ENCODE measurements at places on chromosomes 7 and 10. TPM values are rescaled to one million over a fixed set of nuclear protein-coding genes. Genes with fewer than 3 reads are reported as not detected.
A peak's percentile ranks its signal among the peaks of the same experiment; 100 is the strongest.

DNA sequence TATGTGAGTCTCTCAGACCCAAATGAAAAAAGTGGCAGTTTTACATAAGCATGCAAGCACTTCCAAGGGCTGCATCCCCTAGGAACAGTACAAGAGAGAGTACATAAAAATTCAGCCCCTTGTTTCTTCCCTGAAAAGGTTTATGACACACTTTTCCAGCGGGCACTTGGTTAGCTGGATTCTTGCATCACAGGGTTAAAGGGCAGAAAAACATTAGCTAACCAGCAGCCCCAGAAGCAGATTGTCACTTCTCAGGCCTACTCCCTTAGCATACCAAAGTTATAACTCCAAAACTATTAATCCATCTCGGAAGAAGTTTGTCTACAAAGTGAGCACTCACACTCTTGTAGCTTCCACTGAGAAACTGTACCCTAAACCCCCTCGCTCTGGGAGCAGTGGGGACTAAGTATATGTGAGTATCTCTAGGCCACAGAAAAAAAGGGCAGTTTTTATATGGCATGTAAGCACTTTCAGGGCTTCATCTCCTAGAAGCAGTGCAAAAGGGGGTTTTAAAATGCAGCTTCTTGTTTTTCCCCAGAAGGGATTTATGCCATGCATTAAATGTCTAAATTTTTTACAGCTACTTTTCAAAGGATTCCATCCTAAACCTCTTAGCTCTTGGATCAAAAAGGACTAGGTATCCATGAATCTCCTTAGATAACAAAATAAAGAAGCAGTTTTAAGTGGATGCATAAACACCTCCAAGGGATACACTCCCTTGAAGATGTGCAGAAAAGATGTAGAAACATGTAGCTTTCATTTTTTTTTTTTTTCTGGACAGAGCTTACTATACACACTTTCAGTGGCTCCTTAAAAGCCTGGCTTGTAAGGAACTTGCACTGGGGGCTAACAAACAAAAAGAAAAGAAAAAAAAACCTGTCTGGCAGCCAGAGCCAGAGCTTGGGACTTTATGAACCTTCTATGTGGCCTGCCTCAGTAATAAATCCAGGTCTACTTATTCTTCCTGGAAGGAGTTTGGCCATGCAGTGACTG, 956.7 kb downstream of the CCSER2 start:
- H3K27me3 ChIP-seq: no peaks in the 10 kb centered on the region
- no peak overlapping the region for H3K27ac ChIP-seq
- H3K36me3 ChIP-seq: no peaks in the 10 kb centered on the region
- no peak overlapping the region for H3K4me3 ChIP-seq
- no peak for DNase-seq
- no peaks in the 10 kb centered on the region for H3K4me1 ChIP-seq

DNA sequence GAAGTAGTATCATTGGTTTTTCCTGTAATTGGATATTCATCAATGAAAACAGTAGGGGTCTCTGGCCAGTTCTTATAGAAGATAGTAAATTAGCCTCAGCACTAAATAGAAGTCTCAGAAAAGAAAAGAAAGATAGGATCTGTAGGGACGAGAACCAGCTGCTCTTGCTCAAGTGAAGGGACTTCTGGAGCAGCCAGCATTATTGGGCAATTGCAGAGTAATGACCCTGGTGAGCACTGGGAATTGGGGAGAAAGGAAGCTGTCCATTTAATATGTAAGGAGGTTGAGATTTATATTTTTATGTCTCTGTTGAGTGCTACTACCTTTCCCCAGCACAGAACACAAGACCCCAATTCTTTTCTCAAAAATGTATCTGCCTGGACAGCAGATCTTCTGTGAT, 61.2 kb upstream of the WNT16 start:
- H3K27ac ChIP-seq: no peak overlapping the region
- no peaks in the 10 kb centered on the region for H3K27me3 ChIP-seq
- H3K4me3 ChIP-seq: no peak overlapping the region

GRM3 gene
- total RNA-seq: not detected

GRCh38 chr7:141209454-141209853, 135.6 kb downstream of the TMEM178B start:
- H3K27me3 ChIP-seq: no peaks in the 10 kb centered on the region
- no peak overlapping the region for H3K4me3 ChIP-seq
- DNase-seq: no peak
- H3K27ac ChIP-seq: no peak overlapping the region

DNA sequence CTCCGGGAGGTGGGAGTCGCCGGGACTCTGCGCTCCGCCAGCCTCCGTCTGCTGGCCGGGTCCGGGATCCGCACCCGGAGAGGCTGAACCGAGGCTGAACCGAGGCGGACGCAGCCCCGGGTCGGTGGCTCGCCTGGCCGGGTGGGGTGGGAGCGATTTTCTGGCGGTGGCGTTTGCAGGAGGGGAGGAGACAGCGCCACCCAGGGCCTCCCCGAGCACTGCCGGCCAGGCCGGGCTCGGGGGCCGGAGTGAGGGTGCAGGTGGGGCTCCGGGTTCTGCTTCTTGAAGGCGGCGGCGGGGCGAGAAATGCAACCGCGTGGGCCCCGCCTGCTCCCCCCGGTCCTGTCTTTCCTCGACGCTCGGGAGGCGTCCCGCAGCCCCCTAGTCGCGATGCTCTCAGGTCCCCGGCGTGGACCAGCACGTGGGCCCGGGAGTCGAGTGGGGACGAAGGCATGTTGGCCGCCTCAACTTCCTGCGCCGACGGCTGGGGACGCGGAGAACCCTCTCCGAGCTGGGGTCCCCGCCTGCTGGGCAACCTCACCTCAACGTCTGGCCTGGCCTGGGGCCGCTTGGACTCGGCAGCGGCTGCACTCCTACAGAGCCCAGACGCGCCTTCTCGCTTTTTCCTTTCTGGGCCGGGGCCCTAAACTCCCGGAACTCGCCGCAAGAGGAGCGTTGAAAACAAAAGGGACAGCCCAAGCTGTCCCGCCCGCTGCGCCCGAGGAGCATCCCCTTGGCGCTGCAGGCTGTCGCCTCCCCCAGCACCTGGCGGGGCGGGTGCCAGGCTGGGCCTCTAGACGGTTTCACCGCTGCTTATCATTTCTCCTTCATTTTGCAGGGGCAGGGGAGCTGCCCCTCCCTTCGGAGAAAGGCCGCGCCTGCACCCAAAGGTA, 25.2 kb upstream of the VAX1 start:
- peaks cover 33% of the 10 kb centered on the region for H3K4me1 ChIP-seq
- H3K27me3 ChIP-seq: peaks cover 60% of the 10 kb centered on the region
- H3K27ac ChIP-seq: no peak overlapping the region
- H3K4me3 ChIP-seq: no peak overlapping the region

HOXA5 gene
- total RNA-seq: not detected

EPO gene
- total RNA-seq: not detected

GRCh38 chr7:36217961-36218284, 64.9 kb downstream of the EEPD1 start:
- DNase-seq: no peak
- H3K4me1 ChIP-seq: no peaks in the 10 kb centered on the region
- no peak overlapping the region for H3K4me3 ChIP-seq
- H3K27ac ChIP-seq: no peak overlapping the region

GRCh38 chr7:7742223-7742622, 23.8 kb upstream of the RPA3 start:
- H3K36me3 ChIP-seq: no peaks in the 10 kb centered on the region
- no peak for DNase-seq
- no peak overlapping the region for H3K27ac ChIP-seq
- H3K4me1 ChIP-seq: no peaks in the 10 kb centered on the region
- H3K27me3 ChIP-seq: no peaks in the 10 kb centered on the region

SLC18A2 gene
- total RNA-seq: 0.38 TPM

- H3K4me1 ChIP-seq: no peaks in the 10 kb centered on the region
- H3K27me3 ChIP-seq: no peaks in the 10 kb centered on the region
- no peaks in the 10 kb centered on the region for H3K36me3 ChIP-seq
- no peak overlapping the region for H3K27ac ChIP-seq
Measured at GRCh38 chr10:21160116-21160515, 263.0 kb upstream of the NEBL start.

DNA sequence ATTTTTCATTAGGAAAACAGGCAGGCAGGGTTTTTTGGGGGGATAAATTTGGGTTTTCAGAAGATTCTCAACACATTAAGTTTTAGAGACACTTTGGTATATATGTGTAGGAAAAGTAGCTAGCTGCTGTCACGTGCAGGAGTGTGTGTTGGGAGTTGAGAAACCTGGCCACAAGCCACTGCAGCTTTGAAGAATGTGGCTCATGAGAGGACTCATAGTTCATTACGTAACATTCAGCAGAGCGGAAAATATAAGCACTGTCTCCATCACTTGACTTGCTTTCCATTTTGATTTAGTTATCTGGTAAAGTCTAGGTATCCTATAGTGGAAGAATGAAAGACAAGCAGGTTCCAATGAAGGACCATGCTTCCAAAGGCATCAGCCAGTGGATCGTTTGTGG, 31.2 kb downstream of the SMNDC1 start:
- peaks cover 47% of the 10 kb centered on the region for H3K4me1 ChIP-seq
- DNase-seq: peak; percentile 43
- H3K4me3 ChIP-seq: no peak overlapping the region
- no peaks in the 10 kb centered on the region for H3K27me3 ChIP-seq
- no peaks in the 10 kb centered on the region for H3K36me3 ChIP-seq

- peaks cover 5% of the 10 kb centered on the region for H3K27me3 ChIP-seq
- H3K4me3 ChIP-seq: no peak overlapping the region
- no peak overlapping the region for H3K27ac ChIP-seq
- no peaks in the 10 kb centered on the region for H3K4me1 ChIP-seq
- H3K36me3 ChIP-seq: no peaks in the 10 kb centered on the region
- DNase-seq: no peak
Measured at GRCh38 chr7:50562136-50562535, 3.1 kb downstream of the DDC start.

GRCh38 chr7:82945056-82945455, 217.6 kb downstream of the PCLO start:
- no peaks in the 10 kb centered on the region for H3K36me3 ChIP-seq
- H3K4me3 ChIP-seq: no peak overlapping the region
- no peaks in the 10 kb centered on the region for H3K27me3 ChIP-seq
- H3K4me1 ChIP-seq: no peaks in the 10 kb centered on the region
- no peak for DNase-seq

DNA sequence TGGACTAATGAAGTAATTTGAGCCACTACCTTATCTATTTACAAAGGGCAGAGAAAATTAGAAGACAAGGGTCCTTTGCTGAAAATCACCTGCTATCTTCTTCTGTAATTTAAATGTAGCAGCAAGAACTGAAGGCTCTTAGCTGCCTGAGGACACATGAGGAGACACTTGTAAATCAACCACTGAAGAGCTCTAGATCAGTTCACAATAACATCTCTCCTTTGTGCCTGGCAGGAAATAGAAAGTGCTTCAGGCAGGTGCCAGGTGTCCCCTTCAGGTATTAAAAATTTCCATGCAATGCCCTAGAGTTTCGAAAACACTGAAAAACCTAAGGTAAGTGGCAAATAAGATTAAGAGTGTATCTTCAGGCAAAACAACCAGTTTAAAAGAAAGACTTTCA, 474.6 kb downstream of the GRM8 start:
- DNase-seq: no peak
- no peaks in the 10 kb centered on the region for H3K36me3 ChIP-seq
- H3K4me3 ChIP-seq: no peak overlapping the region

DNA sequence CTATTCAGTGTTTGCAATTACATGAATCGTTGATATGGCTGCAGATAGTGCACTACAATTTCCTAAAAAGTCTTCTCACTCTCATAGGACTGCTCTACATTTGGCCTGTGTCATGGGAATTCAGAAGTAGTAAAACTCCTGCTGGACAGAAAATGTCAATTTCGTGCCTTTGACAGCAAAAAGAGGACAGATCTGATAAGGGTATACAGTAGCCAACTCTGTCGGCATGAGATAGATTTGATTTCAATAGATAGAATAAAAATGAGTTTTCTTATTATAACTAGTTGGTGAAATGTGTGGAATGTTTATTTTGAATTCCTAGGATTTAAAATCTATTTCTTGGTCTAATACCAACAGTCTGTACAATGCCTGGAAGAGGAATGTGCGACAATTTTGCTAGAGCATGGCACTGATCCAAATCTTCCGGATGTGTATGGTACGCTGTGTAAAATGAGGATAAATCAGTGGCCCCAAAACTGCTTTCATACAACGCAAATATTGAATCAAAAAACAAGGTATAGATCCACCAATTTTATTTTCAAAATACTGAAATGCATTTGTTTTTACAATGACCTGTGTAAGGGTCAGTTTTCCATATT, 133.5 kb upstream of the CDK13 start:
- DNase-seq: no peak
- no peak overlapping the region for H3K27ac ChIP-seq
- no peaks in the 10 kb centered on the region for H3K27me3 ChIP-seq
- H3K4me3 ChIP-seq: no peak overlapping the region

TBC1D12 gene
- 0.96 TPM for total RNA-seq

GRCh38 chr7:6268907-6269306, 3.5 kb downstream of the CYTH3 start:
- peaks cover 7% of the 10 kb centered on the region for H3K27me3 ChIP-seq
- H3K27ac ChIP-seq: no peak overlapping the region
- peaks cover 28% of the 10 kb centered on the region for H3K4me1 ChIP-seq
- H3K4me3 ChIP-seq: no peak overlapping the region
- DNase-seq: no peak

DNA sequence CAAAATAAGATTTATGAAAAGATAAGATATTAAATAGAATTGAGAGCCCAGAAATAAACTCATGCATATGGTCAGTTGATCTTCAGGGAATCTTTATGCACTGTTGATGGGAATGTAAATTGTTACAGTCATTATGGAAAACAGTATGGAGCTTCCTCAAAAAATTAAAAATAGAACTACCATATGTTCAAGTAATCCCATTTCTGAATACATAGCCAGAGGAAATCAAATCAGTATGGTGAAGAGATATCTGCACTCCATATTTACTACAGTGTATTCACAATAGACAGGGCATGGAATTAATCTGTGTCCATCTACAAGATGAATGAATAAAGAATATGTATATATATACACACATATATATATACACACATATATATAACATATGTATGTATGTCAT, 122.3 kb upstream of the CSTF2T start:
- no peaks in the 10 kb centered on the region for H3K4me1 ChIP-seq
- no peak overlapping the region for H3K4me3 ChIP-seq
- H3K27ac ChIP-seq: no peak overlapping the region
- no peaks in the 10 kb centered on the region for H3K36me3 ChIP-seq
- DNase-seq: no peak
- no peaks in the 10 kb centered on the region for H3K27me3 ChIP-seq

GRCh38 chr10:132237396-132237795, 50.6 kb downstream of the DPYSL4 start:
- H3K4me3 ChIP-seq: no peak overlapping the region
- peaks cover 6% of the 10 kb centered on the region for H3K4me1 ChIP-seq
- H3K27ac ChIP-seq: no peak overlapping the region
- no peak for DNase-seq
- H3K36me3 ChIP-seq: no peaks in the 10 kb centered on the region
- no peaks in the 10 kb centered on the region for H3K27me3 ChIP-seq

DNA sequence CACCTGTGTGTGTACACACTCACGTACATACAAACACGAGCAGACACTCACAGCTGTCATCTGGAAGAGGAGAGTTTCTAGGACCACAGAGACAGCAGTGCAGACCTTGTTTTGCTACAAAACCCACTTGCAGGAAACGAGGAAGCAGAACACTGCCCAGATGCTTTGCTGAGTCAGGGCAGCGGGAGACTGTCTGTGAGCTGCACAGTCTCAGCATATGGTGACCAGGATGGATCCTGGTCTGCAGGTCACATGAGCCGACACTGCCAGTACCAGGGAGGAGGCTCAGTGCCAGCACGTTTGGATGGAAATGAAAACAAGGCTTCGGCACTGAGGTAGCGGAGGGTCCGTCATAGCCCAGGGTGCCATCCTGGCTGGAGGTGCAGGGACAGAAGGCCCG, 117.6 kb upstream of the DPP6 start:
- DNase-seq: no peak
- H3K4me3 ChIP-seq: no peak overlapping the region
- H3K4me1 ChIP-seq: no peaks in the 10 kb centered on the region
- no peaks in the 10 kb centered on the region for H3K27me3 ChIP-seq
- no peak overlapping the region for H3K27ac ChIP-seq
- no peaks in the 10 kb centered on the region for H3K36me3 ChIP-seq

Data from CD4-positive, alpha-beta memory T cell (primary cell).